ENCODE measurements at places on chromosomes 16 and 17. TPM values are rescaled to one million over a fixed set of nuclear protein-coding genes. Genes with fewer than 3 reads are reported as not detected.
A peak's percentile ranks its signal among the peaks of the same experiment; 100 is the strongest.

- no peak for DNase-seq
These were observed 1.9 kb upstream of the DHRS13 start for GRCh38 chr17:28904800-28905199.

DNA sequence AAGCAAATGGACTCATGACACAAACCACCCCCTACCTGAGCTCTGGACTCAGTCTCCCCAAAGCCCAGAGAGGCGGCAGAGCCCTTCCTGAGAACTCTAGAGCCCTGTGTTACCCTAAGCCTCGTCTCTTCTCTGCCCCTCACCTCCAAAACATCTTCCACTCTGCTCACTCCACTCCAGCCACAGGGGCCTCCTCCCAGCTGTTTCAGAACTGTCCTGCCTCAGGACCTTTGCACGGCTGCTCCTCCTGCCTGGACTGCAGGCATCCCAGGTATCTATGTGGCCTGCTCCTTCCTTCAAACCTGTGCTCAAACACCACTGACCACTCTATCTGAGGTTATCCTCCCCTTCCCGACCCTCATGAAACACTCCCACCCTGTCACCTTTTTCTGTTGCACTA is 12.9 kb upstream of the LITAF start:
- DNase-seq, result no peak

- peak; percentile 49 for DNase-seq
These were observed 430 bp downstream of the HAPSTR1 start for GRCh38 chr16:9091867-9092281.

The ATAD5 gene
- total RNA-seq, result 33.5 TPM

The MYH11 gene
- total RNA-seq, result not detected

The FBXW10 gene
- not detected for total RNA-seq

GRCh38 chr16:48555155-48555554 is 54.8 kb downstream of the N4BP1 start:
- no peak for DNase-seq

DNA sequence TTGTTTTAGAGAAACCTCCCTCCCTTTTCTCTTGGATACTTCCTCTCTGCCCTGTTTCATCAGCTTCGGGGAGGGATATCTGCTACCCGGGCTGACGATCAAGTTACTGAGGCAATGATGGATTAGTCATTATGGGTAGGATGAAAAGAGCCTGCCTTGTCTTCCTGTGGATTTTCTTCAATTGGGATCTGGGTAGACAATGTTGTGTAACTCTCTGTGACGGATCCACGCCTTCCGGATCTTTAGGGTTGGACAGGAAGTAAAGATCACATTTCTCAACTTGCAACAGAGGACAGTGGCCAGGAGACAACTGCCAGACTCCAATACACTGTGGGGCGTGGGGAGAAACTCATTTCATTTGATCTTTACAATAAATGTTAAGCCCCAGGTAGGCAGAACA is 11.3 kb upstream of the CHST6 start:
- DNase-seq, result no peak

- no peak for DNase-seq
These were observed 13.2 kb upstream of the ITGA2B start for GRCh38 chr17:44402564-44403172.

DNA sequence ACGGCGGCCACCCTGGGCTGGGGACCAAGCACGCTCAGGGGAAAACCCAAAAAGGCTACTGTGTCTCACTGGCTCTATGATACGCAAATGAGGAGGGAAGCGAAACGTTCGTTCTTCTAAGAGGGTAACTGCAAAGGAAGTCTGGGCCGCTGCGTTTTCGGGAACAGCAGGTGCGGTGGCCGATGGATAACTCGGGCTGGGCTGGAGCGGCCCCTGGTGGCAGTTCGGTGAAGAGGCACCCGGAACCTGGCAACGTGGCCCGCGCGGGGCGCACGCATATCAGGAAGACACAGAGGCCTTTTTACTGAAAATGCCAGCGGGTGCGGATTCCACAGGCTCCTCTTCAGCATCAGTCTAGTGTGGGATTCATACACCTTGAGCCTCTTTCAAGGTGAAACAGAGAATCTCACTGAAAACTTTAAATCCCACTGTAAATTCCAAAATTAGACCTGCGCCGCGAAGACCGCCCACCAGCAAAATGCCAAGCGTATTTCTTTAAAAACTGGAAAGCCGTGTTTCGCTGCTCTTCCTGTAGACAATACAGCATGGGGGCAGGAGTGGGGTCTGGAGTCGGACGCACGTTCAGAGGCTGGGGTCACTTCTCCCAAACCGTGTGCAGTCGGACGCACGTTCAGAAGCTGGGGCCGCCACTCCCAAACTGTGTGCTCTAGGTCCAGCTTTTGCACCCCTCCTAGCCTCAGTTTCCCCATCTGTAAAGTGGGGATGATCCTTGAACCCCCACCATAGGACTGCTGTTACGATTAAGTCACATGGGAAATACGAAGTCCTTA is 44.4 kb upstream of the METTL9 start:
- peak; percentile 96 for DNase-seq

- no peak for DNase-seq
These were observed 25.4 kb downstream of the JPH3 start for GRCh38 chr16:87627542-87628245.

GRCh38 chr17:78103311-78103710 is 25.2 kb downstream of the TMC6 start:
- DNase-seq, result no peak

DNA sequence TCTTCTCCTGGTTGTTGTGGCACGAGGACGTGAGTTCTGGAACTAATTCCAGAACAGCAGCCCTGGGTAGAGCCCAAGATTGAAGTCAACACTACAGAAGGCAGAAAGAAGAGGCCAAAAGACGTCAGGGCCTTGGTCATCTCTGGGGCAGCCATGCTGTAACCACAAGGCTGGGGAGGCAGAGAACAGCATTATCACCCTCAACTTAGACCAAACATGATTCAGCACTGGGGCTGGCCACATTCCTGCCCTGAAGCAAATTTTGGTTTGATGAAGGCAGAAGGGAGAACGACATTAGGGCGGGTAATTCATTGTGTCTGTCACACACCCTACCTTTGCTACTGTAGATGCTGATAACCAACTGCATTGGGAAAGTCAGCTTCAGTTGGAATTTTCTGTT is 9.7 kb upstream of the ALOX15B start:
- DNase-seq, result no peak

DNA sequence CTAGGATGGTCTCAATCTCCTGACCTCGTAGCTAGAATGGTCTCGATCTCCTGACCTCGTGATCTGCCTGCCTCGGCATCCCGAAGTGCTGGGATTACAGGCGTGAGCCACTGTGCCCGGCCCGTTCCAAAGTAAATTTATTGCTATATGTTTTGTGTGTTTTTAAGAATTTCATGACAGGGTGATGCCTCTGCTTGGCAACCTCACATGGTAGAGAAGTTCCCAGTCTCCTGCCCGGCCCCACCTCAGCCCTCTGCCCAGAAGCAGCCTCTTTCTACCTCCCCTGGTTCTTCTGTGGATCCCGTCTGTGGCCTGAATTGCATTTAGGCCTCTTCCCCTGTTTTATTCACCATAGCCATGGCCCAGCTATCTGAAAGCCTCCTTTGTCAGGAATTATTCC is 55.0 kb downstream of the B9D1 start:
- no peak for DNase-seq

The CSF3 gene
- total RNA-seq, result not detected

- no peak for DNase-seq
These were observed 248.6 kb downstream of the WWOX start for GRCh38 chr16:78348068-78348467.

DNA sequence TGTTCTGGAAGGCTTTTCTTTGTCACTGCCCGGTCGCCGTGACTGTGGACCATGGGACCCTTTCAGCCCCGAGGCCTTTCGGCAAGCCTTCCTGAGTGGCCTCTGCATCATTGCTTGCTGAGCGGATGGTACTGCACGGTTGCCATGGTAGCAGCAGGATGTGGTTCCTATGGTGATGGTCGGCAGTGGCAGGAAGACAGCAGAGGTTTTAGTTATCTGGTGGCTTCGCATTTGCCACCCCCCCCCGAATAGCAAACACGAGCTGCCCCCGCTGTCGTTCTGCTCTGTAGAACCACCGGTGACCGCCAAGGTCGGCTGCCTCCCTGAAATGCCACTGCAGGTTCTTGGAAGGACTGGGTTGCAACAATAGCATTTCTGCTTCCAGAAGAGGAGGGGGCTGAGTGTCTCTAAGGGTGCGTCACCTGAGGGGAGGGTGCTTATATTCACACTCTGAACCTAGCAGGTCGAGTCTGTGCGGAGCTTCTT is 76.6 kb downstream of the CMIP start:
- peak; percentile 77 for DNase-seq

DNA sequence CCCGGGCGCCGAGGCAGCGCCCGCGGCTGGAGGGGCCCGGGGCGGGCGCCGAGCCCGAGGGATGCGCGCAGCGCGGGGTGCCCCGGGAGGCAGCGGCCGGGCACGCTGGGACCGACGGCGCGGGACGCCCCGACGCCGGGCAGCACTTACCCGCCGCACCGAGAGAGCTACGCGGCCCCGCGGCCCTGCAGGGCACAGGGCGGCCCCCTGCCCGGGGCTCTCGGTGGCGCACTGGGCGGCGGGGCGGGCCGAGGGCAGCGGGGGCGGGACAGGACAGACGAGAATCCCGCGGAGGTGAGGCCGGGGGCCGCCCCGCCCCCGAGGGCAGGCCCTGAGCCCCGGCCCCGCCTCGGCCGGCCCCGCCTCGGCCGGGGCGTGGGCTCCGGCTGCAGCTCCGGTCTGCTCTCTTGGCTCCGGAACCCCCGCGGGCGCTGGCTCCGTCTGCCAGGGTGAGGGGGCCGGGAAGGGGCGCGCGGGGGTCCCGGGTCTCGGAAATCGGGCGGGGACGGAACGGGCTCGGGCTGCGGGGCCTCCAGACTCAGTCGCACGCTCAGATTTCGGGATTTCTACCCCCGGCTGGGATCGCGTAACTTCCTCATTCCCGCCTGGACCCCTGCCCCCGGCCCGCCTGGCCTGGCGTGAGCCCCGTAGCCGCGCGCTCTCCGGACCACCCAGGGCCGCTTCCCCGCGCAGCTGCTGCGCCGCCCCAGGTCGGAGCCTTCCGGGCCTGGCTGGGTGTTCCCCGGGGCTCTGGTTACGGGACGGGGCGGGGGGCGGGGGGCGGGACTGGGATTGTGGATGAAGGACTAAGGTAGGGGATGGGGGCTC is at the start of gene PLD2:
TSS of gene PLD2 (plus strand) at position 376 of the 828 bp plus-strand sequence. CDS start 621 bp downstream, outside the sequence.
- peak; percentile 91 for DNase-seq

DNA sequence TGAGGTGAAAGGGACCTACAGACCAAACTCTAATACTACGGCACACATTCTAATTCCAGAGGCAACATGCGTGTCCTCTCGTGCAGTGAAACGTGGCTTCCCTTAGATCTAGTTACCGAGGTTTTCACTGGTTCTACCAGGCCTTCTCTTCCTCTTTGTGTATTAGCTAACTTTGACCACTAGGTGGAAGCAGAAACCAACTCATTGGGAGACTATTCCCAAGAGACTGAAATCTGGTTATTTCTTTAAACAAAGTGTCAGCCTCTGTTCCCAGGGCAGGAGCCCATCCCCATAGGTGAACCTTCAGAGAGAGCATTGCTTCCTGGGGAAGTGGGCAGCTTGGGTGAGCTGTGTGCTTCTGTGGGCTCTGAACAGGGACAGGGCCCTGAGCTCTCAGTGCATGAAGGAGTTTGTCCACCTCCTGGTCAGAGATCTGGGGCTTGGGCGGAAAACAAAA is 19.7 kb upstream of the RCVRN start:
- DNase-seq, result peak; percentile 23

DNA sequence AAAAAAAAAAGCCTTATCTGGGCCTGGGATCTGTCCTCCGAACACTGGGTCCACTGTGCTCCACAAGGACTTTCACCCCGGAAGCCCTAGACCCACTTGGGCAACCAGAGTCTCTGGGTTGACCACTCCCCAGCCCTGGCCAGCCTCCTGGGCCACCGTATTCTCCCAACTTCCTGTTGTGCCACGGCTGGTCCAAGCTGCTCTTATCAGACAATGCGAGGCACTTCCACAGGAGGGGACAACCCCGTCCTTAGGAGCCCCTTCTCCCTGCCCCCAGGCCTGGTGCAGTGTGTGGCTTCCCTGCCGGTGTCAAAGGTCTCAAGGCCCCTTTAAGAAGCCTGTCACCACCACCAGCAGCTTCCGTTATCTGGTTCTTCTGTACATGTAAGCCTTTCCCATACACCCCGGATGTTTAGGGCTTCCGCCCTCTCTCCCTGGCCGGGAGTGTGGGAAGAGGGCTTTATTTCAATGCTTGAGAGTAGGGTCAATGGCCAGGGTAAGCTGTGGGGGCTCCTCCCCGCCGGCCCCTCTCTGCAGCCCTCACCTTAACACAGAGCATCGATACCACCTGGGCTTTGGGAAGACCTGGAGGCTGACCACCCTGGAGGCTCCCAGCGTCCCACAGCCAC is 313.0 kb downstream of the SEC14L1 start:
- DNase-seq, result peak; percentile 73

DNA sequence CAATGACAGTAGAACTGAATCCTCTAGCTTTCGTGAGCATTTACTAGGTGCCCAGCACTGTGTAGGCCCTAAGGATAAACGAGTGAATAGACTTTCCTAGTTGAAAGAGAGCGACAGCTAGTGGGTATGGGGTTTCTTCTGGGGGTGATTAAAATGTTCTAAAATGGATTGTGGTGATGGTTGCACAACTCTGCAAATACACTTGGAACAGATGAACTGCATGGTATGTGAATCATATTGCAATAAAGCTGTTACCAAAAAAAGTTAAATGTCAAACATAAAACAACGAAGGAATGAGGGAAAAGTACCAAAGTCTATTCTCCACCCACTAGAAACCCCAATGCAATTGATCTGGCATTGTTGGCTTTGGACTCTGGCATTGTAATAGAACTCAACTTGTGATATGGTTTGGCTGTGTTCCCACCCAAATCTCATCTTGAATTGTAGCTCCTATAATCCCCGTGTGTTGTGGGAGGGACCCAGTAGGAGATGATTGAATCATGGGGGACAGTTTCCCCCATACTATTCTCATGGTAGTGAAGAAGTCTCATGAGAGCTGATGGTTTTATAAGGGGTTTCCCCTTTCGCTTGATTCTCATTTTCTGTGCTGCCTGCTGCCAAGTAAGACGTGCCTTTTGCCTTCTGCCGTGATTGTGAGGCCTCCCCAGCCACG is 70.5 kb downstream of the MARF1 start:
- DNase-seq, result peak; percentile 59

DNA sequence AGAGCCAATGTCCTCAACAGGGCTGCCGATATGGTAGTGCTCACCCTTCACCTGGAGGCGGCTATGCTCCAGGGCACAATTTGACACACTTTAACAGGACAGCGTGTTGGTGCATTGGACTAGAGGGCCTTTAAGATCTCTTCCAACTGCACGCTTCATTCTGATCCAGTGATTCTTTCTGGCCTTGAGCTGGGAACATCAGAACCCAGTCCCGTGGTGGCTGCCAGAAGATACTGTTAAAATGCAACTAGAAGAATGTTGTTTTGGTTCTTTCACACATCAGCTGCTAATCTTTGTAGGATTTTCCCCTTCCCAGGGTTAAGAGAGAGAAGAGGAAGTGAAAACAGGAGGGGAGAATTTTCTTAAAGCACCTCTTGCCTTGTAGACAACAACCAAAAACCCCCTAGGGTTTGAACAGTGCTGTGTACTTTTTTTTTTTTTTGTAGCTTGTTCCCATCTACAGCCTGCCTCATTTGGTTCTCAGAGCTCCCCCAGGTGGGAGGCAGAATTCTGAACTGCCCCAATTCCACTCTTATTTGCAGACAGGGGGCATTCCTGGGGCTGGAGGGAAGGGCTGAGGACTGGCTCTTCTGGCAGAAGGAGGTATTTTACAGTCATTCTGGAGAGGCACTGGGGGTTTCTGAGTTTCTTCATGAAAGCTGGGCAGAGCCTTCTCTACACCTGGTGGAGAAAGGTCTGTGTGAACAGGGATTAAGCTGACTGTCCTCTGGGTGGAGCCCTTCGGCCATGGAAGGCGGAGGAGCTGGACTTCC is 32.4 kb downstream of the SMARCE1 start:
- peak; percentile 84 for DNase-seq

- DNase-seq, result no peak
These were observed 37.9 kb upstream of the ABCA8 start for GRCh38 chr17:68993112-68993511.

The NOL11 gene
- total RNA-seq, result 49.7 TPM

The HS3ST3A1 gene
- total RNA-seq, result 0.91 TPM

Measured in activated naive CD4-positive, alpha-beta T cell treated with anti-CD3 and anti-CD28 coated beads for 36 hours (primary cell).